Omental fat pad (tissue), 4 donors: ENCODE measurements at places on chromosomes 3 and 15. TPM values are rescaled to one million over a fixed set of nuclear protein-coding genes. Genes with fewer than 3 reads are reported as not detected.
A peak's percentile ranks its signal among the peaks of the same experiment; 100 is the strongest.

DNA sequence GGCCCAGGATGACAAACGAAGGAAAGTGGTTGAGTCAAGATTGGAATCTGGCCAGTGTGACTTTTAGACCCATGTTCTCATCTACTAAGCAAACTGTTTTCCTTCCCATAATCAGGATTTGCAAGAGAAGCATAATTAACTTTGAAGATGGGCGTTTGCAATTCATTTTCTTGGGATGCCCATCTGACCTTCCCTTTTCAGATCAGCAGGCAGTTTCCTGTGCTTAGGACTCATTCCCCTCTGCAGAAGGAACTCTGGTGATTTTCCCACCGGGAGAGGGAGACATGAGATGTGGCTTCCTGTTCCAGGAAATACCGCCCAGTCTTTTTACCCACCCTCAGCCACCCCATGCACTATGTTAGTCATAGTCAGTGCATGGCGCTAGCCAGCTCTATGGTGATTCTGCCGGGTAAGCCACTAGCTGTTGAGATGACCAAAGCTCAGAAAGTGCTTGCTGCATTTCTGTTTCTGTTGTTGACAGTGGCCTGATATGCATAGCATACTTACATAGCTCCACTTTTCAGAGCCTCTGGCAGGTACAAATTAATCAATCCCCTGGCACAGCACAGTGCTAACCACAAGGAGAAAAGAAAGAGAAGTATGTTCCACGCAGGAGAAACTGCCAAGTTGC is 129.4 kb downstream of the VGLL4 start:
- no peak for DNase-seq

DNA sequence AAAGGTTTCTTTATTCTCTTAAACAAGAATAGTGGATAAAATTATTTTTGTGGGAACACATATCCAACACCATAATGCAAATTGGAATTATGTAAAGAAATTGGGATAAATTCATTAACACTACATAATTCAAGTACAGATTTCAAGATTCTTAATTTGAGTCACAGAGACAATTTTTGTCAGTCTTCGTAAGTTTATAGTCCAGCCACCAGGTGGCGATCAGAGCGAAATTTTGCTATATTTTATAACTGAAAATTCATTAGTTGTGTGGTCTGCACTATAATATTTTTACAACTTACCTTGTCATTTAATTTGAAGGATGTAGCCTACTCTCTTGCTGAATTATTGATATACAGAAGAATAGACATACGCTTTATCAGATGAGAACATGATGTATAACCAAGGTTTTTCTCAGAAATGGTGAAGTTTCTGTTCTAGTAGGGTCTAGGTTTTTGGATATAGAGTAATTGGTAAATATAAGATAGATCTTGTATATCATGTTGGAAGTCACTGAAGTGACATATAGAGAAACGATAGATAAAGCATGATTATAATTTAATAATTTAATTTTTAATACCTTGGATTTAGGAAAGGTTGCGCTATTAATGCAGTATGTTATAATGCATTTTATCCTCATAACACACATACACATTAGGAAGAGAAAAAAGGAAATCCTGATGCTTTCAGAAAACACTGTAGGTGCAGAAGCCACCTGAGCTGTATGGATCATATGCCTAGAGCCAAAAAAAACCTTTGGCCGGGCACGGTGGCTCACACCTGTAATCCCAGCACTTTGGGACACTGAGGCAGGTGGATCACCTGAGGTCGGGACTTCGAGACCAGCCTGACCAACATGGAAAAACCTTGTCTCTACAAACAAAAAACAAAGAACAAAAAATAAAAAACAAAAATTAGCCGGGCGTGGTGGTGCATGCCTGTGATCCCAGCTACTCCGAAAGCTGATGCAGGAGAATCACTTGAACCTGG is 31.7 kb downstream of the PLSCR4 start:
- no peak for DNase-seq

Gene CDV3
- 103 TPM for total RNA-seq

Gene LMLN
- total RNA-seq, result 2.5 TPM

- DNase-seq, result peak; percentile 58
These were observed at the start of gene DHX30 for GRCh38 chr3:47802734-47803479. DHX30 (plus strand) TSS chr3:47803138; CDS start chr3:47810684, 7,546 bp downstream.

Gene UBE3A
- total RNA-seq, result 54.1 TPM

Gene COL6A5
- total RNA-seq, result not detected

Gene NME9
- 0.48 TPM for total RNA-seq

- DNase-seq, result no peak
These were observed 271.0 kb downstream of the SUCLG2 start for GRCh38 chr3:67383379-67383778.

DNA sequence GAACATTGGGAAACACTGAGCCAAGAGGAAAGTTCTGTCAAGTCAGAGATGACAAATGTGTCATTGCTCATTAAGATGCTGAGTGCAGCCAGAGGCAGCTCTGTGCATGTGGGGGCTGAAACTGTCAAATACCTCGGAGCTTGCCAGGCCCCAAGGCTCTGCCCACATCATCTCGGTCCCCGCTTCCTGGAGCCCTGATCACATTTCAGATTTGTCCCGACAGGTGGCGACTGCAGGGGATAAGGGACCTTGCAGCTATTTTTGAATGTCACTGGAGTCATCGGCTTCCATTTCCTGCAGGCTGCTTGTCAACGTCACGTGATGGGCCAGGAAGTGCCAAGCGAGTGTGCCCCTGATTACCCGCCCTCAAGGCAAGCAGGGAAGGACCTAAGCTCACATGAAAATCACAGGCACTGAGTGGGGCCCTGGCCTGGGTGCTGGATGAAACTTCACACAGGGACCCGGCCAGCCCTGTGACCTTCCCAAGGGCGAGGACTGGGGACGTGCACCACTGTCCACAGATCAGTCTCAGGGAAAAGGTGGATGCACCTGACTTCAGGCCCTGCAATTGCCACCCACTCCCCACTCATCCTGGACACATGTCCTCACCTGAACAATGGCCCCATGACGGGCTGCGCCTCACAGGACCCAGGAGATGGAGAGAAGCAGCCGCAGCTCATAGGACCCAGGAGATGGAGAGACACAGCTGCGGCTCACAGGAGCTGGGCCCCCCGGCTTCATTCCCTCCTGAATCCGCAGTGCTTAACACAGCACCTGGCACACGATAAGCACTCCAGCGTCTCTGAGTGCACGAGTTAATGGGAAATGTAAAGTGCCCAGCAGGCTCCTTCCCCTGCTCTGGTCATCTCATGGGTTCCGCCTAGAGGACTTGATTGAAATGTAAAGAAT is 73.4 kb downstream of the NUP210 start:
- DNase-seq, result no peak

Gene NTRK3
- 3.6 TPM for total RNA-seq

DNA sequence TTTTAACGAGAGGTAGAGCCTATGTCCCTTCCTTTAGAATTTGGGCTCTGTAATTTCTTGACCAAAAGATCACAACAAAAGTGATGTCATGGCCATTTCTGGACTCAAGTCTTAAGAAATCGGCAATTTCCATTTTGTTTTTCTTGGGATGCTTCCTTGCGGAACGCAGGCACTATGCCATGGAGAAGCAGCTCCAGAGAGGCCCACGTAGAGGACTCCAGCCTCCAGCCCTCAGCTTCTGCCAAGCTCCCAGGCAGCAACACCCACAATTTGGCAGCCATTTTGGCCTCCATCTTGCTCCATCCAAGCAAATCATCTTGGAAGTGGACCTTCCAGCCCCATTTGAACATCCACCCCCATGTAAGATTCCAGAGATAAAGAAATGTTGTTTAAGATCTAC is 6.0 kb upstream of the GPD1L start:
- no peak for DNase-seq

- DNase-seq, result peak; percentile 42
These were observed 377.1 kb upstream of the TBL1XR1 start for GRCh38 chr3:177574222-177574856.

GRCh38 chr3:182052332-182052731 is 340.6 kb downstream of the SOX2 start:
- no peak for DNase-seq

DNA sequence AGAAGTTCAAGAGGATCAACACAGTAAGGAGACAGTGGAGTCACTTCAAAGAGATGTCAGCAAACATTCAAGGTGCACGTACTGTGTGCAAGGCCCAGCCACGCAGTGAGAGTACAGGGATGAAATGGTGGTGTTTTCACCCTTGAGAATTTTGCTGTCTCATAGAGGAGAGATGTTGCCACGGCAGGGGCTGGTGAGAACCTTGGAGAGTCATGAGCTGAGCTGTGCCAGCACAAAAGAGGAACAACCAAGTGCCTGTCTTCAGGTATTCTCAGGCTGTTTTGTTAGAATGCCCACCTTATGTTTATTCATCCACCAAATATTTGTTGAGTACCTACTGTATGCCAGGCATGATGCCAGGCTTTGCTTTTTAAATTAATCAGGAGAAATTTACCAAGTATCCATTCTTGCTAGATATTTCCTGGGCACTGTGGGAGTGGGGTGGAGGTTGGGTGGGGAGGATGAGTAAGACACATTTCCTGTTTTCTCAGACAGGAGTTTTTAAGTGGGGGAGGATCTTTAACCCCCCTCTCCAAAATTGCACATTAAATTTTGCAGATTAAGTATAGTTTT is 72.6 kb downstream of the SLC6A11 start:
- no peak for DNase-seq

- no peak for DNase-seq
These were observed 57.7 kb upstream of the HES1 start for GRCh38 chr3:194078045-194078821.

DNA sequence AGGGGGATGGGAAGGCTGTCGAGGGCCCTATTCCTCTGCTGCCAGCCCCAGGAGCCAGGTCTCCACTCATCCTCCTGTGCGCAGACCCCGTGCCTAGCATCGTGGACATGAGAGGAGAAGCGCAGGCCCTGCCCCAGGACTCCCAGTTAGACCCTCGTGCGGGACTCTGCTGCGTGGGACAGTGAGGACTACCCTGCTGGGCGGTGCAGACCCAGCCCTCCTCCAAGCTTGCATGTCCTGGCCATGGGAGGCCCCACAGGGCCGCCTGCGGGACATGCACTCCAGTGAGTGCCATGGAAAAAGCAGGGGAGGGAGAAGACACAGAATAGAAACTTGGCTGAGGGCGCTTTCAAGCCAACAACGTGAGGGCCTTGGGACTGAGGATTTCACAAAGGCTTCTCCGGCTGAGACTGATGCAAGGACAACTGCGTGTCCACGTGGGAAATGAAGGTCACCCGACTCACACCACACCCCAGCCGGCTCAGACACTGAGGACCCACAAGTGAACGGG is 62.6 kb upstream of the IQSEC1 start:
- DNase-seq, result no peak

DNA sequence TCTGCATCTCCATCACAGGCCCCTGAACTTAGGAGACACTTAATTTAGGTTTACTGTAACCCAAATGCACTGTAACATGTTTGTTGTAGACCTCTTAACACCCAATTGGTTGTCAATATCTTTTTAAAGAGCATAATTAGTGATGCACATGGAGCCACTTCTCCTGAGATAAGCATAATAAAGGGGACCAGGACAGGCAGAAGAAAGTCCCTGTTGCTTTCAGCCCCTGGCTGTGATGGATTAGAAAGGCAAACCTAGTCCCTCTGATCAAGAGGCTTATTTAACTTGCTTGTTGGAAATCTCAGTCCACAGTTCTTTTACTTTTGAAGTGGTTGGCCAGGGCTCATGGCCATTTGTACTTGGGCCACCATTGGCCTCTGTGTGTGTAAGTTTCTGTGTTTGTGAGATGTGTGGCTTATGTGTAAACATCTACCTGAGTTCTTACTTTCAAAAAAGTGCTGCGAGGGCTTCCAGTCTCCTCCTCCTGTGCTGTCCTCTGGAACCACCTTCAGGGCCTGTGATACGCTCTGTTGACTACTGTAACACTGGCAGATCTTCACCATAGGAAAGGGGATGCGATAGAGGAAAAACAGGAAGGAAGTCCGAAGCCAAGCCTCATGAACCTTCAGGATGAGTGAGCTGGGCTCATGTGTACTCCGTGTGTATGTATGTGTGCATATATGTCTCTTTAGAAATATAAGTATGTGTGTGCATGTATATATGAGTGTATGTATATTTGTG is 136.2 kb downstream of the EPHB1 start:
- no peak for DNase-seq

DNA sequence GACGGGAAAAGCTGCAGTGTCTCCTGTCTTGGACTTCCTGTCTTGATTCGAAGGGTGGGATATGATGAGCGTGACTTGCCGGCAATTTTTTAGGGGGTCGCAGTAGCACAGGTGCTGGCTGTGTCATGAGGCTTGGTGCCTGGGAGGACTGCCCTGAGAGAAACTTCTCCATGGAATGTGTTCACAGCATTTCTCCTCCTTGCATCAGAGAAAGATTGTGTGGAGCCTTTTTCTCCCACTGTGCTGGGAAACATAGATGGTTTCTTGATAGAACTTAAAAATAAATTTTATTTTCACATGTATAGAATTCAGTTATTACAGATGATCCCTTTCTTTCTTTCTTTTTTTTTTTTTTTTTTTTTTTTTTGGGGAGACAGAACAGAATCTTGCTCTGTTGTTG is 121.4 kb downstream of the KLHL25 start:
- no peak for DNase-seq

Gene CHRD
- 5.8 TPM for total RNA-seq

DNA sequence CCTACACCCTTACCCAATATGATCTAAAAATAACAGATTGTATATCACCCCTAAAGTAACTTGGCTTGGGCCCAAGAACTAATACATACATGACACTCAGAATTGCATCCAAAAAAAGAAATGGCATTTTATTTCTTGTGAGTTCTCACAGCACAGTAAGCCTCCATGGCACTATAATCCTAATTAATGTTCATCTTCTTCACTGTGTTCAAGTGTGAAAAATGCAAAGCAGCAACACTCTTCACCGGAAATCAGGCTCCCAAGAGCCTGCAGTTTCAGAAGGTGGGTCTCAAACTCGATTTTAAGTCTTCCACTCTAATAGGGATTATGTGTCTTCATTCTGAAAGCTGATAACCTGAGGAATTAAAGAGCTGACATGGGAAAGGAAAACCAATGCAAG is 142.8 kb upstream of the TSC22D2 start:
- no peak for DNase-seq

GRCh38 chr3:99878005-99878404 is 60.3 kb downstream of the CMSS1 start:
- no peak for DNase-seq

GRCh38 chr3:45209526-45209925 is 16.6 kb downstream of the TMEM158 start:
- no peak for DNase-seq

DNA sequence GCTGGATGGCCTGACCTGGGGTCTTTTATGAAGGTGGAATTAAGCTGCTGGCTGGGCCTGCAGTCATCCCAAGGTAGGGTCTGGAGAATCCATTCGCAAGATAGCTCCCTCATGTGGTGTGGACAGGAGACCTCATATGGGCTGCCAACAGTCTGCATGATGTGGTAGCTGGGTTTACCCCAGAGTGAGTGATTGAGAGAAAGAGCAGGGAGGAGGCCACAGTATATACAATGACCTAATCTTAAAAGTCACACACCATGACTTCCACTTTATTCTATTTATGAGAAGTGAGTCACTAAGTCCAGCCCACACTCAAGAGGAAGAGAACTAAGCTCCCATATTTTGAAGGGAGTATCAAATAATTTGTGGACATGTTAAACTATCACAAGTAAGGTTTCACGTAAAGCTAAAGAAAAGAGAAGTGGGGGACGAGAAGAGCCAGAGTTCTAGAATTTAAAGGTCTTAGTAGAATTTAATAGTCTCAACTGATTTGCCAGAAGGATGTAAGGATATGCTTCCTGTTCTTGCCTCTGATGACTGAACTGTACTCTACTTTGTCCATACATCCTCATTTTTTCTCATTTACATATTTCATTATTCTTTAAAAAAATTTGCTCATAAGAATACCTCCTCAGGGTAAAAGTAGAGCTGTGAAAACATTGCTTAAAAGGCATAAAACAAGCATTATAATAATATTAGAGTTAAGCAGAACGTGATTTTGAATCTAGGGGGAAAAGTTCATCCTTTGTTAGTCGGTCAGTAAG is 184.4 kb downstream of the PEX5L start:
- no peak for DNase-seq

Gene CLRN1
- not detected for total RNA-seq

Gene ESYT3
- total RNA-seq, result 0.75 TPM
